ENCODE measurements at places on chromosomes 6 and 20.
A peak's percentile ranks its signal among the peaks of the same experiment; 100 is the strongest.

- DNase-seq, result no peak
Observed at GRCh38 chr6:87628881-87629280, 38.9 kb downstream of the ORC3 start.

DNA sequence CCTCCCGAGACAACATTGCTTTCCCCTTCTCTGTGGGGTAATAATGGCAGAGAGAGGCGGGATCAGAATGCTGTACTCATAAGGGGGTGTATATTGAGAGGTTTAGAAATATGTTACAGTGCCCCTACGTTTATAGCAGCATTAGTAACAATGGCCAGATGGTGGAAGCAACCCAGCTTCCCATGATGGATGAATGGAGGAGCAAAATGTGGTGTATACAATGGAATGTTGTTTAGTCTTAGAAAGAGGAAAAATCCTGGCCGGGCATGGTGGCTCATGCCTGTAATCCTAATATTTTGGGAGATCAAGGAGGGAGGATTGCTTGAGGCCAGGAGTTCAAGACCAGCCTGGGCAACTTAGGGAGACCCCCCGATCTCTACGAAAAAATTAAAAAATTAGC lies 12.9 kb downstream of the BANF2 start:
- no peak for DNase-seq

- DNase-seq, result peak; percentile 57
Observed at GRCh38 chr20:5191829-5192569, 65.2 kb downstream of the CDS2 start.

- no peak for DNase-seq
Observed at GRCh38 chr6:130766239-130767144, 60.7 kb upstream of the SMLR1 start.

GRCh38 chr6:64084185-64084663 lies 448.6 kb downstream of the PHF3 start:
- DNase-seq, result no peak

- DNase-seq, result no peak
Observed at GRCh38 chr6:43127180-43127579, 43.9 kb upstream of the SRF start.

- DNase-seq, result no peak
Observed at GRCh38 chr6:123150076-123150475, 154.0 kb downstream of the CLVS2 start.

- no peak for DNase-seq
Observed at GRCh38 chr6:21240709-21241108, 352.8 kb upstream of the SOX4 start.

- DNase-seq, result no peak
Observed at GRCh38 chr6:64680446-64680845, 1026.6 kb downstream of the EYS start.

DNA sequence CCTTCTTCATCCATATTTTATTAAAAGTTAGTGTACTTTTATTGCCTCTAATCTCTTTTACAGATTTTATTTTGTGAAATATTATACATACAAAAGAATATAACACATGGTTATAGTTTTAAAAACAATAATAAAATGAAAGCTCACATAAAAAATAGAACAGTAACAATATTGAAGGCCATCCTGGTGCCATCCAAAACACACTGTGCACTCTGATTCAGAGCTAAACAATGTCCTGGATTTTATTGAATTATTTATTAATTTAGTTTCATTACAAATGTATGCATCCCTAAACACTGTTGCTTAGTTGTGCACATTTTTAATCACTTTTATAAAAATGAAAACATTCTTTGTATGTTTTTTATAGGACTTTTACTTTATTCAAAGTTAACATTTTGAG lies 32.9 kb downstream of the RNF217 start:
- DNase-seq, result no peak

- DNase-seq, result no peak
Observed at GRCh38 chr6:120496661-120497060, 837.6 kb downstream of the TBC1D32 start.

DNA sequence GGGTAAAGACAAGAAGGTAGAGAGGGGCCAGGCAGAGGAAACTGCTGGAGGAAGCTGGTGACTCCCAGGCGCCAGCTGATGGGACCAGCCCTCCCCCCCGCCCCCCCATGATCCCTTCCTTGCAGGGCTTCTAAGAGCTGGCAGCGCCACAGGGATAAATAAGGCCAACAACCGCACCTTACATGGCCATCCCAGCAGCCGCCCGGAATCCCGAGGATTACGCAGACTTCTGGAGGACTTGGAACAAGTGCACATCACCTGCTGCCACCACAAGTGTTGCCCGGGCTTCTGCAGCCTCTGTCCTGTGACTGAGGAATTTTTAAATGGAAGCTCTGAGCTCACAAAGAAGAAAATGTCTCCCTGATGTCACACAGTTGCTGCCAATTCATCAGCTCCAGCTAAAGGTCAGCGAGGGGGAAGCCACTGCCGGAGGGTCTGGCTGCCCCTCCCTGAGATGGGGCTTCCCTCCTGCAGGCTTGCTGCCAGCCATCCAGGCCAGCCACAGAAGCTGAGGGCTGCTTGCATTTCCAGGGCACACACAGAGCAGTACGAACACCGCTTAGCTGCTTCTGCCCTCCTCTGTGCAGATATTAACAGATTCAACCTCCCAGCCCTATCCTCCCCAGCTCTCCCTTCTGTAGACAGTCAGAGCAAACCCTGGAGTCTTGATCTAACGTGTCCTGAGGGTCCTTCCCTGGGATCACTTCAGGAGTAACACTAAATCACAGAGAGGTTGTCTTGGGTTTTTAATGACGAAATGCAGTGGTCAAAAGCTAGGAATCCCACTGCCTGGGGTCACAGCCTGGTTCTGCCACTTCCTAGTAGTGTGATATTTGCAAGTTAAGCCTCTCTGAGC lies 38.6 kb upstream of the PIM1 start:
- DNase-seq, result no peak

- no peak for DNase-seq
Observed at GRCh38 chr6:20839630-20840029, 305.4 kb downstream of the CDKAL1 start.

DNA sequence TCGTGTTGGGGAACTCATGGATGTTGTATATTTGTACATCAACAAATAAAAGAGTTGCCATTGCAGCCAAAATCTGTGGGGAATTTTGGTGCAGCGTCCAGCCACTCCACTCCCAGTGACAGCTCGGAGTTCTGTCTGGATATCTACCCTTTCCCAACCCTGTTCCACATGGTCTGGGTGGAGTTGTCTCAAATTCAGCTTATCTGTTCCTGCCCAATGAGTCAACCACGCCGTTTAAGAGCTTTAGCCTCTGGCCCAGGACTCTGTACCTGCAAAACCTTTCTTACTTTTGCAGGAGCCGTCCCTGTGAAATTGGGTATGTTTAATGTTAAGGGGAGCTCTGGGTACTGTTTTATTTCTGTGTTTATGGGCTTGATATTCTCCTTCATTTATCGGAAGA lies 33.9 kb upstream of the OVOL2 start:
- no peak for DNase-seq

GRCh38 chr20:57107208-57107607 lies 159.2 kb downstream of the BMP7 start:
- DNase-seq, result no peak

Measured in GM12864 (cell line).